NAMALWA (cell line): ENCODE measurements at places on chromosomes 4 and X.
A peak's percentile ranks its signal among the peaks of the same experiment; 100 is the strongest.

GRCh38 chrX:36650622-36651021 lies 357.5 kb upstream of the FAM47C start:
- no peak for DNase-seq

DNA sequence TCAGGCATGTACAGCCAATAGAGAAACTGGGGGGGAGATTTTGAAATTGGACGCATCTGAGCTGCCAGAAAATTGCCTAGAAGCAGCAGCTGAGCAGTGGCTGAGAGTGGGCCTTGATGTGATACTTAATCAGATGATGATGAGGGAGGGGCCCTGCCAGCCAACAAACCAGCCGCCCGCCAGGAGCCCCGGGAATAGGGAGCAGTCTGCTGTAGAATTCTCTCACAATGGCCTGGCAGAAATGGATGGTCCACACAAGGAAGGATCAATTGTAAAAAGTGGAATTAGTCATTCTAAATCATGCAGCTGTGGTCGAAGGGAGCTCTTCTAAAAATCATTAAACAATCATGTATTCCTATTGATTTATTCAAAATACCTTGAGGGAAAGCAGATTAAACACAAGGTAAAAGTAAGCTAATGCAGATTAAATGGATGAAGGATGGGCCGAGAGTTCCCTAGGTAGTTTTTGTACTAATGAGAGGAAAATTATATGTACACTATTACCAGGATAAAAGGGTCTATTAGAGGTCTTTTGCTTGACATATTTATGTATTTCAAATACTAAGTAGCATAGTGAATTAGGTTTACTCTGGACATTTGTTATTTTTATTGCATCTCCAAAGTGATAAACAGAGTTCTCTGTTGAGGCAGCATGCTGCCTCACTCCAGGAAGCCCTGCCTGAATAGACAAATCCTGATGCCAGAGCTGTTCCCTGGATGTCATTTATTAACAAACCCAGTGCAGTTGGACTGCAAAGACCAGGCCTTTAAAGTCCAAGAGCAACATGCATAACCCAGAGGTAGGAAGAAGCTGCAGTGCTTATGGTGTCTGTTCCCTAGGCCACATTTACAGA lies 91.3 kb downstream of the NKX6-1 start:
- DNase-seq = no peak

GRCh38 chr4:13710246-13710885 lies 82.8 kb upstream of the BOD1L1 start:
- no peak for DNase-seq

DNA sequence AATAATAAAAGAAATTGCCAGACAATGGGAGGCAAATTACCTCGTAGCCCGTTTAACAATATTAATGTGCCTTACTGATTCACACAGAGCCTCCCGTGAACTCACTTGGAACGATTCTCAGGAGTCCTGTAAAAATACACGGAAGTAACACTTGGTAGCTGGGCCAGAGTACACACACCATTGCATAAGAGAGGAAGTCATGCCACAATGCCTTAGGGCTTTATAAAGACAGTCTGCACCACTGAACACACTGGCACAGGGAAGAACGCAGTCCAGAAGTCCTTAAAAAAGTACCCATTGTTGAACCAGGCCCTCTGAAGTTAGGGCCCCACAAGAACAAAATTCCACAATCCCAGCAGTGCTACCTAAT lies 15.1 kb downstream of the SLC2A9 start:
- no peak for DNase-seq

DNA sequence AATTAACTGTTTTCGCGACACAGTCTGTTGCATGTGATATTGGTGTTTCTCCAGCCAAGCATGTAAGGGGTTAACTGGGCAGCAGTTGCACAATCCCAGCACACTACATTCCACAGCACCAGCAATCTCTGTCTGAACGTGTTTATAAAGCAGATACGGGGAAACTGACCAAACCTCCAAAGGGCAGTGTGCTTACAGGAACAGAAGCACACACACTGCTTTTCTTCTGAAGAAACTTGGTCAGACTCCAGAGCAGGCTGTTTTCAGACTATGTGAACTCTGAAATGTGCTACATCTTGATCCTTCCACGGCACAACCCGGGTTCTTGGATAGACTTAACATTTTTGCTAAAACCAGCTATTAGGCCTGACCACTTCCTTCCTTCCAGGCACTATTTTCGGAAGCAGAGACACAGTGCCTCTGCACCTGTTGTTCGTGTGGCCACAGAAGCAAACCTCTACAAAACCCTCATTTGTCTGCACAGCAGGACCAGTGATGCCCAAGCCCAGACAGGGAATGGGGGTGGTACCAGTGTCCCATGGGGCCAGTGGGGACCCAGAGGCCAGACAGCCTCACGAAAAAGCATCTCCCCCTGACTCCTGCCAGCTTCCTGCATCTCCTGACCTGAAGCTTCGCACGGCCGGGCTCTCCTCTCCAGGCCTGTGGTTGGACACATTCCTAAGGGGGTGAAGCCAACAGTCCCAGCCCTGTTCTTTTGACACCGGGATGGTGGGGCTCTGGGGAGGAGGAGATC lies 90.1 kb downstream of the IRF2 start:
- peak; percentile 92 for DNase-seq

DNA sequence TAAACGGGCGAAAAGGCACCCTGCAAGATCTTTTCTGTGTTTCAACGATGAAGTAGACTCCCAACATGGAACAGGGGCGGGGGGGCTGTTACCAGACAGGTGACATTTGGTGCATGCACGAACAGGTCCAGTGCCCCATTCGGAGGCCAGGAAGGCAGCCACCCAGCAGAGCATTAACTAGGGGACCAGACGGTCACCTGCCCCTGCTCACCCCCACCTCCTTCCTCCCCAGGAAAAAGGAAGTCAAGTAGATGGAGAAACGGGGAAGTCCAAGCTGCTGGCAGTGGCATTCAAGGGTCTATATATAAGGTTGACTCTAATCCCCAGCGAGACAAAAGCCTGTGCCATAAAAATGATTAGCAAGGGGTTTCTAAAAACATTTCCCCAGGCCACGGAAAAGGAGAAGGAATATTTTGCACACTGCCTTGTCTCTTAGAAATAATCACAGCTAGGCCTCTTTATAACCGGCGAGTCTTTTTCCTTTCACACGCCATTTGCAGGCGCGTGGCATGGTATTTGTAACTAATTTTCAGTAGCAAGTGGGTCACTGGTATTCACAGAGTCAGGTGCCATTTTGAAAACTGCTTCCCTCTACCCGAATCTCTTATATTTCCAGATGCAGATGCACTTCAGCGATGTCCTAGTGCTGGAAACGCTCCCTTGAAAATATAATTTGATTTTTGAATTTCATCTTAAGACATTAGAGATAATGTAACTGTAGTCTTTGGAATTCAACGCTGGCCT lies 1.2 kb upstream of the TMSB4X start:
- peak; percentile 41 for DNase-seq

GRCh38 chr4:104519588-104519987 lies 24.9 kb upstream of the CXXC4 start:
- no peak for DNase-seq

DNA sequence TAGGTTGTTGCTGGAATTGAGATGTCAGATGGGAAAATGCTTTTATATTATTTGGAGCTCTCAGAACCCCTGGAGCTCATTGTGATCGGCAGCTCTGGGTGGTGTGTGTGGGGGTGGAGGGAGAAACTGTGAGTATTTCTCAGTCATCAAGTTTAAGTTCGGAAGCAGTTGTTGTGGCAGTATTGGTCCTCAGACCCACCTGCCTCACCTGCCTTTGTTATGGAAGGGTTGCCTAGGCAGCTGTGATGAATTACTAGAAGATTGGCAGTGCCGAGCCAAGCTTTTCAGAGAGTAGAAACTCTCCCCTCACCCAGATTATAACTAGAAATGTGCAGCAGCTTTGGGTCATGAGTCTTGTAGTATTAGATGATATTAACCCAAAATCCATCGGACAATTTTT lies 9.5 kb downstream of the IGSF1 start:
- no peak for DNase-seq

GRCh38 chr4:56649445-56650261 lies 31.4 kb downstream of the HOPX start:
- DNase-seq = no peak

DNA sequence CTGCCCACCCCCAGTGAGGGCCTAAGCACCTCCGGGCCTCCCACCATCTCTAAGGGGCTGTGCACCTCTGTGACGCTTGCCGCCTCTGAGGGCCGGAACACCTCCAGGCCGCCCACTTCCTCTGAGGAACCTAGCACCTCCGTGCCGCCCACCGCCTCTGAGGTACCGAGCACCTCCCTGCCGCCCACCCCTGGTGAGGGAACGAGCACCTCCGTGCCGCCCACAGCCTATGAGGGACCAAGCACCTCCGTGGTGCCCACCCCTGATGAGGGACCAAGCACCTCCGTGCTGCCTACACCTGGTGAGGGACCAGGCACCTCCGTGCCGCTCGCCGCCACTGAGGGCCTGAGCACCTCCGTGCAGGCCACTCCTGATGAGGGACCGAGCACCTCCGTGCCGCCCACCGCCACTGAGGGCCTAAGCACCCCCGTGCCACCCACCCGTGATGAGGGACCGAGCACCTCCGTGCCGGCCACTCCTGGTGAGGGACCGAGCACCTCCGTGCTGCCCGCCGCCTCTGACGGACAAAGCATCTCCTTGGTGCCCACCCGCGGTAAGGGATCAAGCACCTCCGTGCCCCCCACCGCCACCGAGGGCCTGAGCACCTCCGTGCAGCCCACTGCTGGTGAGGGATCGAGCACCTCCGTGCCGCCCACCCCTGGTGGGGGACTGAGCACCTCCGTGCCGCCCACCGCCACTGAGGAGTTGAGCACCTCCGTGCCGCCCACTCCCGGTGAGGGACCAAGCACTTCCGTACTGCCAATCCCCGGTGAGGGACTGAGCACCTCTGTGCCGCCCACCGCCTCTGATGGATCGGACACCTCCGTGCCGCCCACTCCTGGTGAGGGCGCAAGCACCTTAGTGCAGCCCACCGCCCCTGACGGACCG lies 977 bp downstream of the MAGEE1 start:
- no peak for DNase-seq

- peak; percentile 52 for DNase-seq
These were observed 67.5 kb downstream of the COQ2 start for GRCh38 chr4:83216959-83217683.

GRCh38 chrX:25544641-25545040 lies 528.9 kb upstream of the ARX start:
- DNase-seq = no peak

GRCh38 chr4:159240687-159241086 lies 137.8 kb downstream of the RAPGEF2 start:
- no peak for DNase-seq

DNA sequence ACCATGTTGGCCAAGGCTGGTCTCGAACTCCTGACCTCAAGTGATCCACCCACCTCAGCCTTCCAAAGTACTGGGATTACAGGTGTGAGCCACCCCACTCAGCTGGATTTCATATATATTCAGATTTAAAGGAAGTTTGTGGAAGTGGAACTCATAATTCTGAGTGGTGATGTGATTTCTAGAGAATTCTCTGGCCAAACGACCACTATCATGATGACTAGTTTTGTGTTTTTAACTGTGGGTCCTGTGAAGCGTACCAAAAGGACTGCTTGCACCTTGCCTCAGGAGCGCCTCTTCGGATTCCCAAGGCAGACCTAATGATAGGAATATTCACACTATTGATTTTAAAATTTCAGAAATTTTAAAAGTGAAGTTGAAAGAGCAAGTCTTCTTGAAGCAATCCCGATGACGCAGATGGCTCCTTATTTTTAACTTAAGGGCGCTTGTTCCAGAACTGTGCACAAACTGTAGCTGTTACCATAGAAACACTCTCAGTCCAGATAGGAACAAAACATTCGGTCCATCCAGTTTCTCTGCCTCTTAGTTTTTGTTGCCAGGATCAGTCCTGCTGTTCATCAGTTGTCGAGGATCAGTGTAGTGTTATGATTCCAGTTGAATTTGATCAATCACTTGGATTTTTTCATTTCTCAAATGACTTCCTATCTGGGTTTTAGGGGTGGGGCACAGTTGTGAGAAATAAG lies 51.7 kb upstream of the CLCN4 start:
- no peak for DNase-seq

- no peak for DNase-seq
These were observed 180.4 kb downstream of the SPATA18 start for GRCh38 chr4:52231526-52231925.

DNA sequence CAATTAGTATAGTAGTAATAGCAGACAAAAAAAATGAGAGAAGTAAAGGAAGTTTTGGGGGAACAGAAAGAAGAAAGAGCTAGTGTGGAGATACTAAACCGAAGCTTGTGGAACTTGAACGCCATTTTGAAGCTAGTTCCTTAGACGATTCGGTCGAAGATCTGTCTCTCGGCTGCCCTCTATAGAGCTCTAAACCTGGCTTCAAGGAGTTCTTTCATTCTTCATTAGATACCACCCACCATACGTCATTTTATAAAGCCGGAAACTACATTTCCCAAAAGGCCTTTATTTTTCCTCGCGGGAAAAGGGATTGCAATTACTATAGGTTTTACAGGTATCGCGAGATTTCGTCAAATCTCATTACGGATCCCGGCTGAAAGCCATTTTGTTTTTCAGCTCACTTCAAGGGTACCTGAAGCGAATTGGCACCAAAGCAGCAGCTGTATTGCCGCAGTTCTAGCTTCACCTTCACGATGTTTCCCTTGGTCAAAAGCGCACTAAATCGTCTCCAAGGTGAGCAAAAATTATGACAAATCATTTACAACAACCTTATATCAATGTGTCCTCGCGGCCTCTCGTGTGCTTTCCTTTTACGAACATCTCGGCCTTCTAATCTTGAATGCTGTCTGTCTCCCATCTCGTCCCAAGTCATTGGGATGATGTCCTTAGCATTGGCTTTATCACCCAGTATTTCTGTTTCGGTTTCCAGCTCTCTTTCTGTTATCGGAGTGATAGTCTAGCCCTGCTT lies at the start of gene COX7B:
COX7B (plus strand) TSS at position 388 of the 748 bp plus-strand sequence; CDS start at position 474, 86 bp downstream.
- DNase-seq = peak; percentile 98

DNA sequence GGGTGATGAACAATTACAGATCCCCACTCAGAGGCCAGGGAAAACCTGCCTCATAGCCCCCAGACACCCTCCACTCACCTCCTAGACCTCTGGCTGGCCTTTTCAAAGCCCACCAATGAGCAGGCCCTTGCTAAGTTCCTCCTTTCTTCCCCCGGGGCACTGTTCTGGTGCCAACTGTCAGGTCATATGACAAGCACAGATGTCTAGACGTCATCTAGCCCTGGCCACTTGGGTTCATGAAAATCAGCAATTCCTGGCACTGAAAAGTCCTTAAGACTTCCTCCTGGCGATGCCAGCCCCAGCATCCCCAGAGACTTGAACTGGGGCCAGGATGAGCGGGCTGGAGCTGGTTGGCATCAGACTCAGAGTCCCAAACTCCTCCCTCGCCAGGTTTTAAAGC lies 115.6 kb upstream of the NALF2 start:
- peak; percentile 1 for DNase-seq

DNA sequence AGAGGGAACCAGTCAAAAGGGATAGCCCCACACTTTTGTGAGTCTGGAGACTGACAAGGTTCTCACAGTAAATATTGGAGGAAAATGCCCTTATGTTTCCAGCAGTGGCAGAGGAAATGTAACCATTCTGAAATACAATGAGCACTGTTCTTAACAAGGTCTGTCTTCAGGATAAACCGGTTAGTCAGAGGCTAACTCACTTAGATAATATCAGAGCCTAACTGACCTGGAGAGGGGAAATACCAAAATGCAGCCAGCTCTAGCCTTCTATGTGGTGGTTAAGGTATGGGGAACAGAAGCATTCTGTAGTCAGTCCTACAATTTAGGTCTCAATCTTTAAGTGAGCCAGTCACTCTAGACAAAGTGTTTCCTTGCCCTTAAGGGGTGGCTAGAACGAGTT lies 70.8 kb downstream of the TBCK start:
- no peak for DNase-seq

GRCh38 chr4:40840255-40840984 lies 90.7 kb downstream of the NSUN7 start:
- peak; percentile 70 for DNase-seq
